ENCODE measurements at places on chromosomes 6 and 20.

DNA sequence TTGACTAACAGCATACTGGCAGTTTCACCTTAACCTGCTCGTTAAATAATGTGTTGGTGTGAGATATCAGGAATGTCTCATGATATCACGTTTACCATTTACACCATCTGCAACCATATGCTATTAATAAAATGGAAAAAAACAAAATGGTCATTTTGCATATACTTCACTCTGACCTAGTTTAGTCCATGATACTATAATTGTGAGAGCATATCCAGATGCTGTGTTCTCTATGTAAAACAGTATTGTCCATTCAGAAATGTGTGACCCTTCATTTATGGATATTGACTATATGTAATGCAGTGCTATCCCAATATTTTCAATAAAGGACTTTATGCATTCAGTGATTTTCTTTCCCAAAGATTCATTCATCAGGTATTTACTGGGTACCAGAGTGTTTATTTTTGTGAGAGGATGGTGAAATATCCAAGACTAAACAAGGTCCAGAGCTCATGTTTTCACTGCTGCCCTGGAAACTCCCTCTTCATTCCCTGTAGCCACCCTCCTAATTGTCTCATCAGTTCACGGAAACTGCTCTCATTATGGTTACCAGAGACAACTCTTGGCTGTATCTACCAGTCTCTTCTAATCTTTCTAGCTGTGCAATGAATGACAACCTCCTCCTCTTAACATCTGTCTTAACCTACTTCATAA is 25.7 kb upstream of the HINT3 start:
- no peak for DNase-seq

DNA sequence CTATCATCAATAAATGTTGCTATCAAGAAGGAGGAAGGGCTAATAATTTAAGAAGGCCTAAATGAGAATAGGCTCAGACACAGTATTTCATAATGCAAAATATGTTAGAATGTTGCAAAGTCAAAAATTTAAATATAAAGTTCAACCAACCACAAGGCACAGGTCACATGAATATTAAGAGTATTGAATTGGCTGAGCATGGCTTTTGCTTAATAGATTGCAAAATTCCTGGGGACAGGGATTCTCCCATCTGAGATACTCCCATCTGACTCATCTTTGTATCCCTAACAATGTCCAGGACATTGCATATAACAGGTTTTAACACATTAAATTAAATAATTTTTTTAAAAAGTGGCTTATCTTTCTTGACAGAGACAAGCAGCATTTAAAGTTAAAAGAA is 32.9 kb upstream of the UTRN start:
- no peak for DNase-seq

DNA sequence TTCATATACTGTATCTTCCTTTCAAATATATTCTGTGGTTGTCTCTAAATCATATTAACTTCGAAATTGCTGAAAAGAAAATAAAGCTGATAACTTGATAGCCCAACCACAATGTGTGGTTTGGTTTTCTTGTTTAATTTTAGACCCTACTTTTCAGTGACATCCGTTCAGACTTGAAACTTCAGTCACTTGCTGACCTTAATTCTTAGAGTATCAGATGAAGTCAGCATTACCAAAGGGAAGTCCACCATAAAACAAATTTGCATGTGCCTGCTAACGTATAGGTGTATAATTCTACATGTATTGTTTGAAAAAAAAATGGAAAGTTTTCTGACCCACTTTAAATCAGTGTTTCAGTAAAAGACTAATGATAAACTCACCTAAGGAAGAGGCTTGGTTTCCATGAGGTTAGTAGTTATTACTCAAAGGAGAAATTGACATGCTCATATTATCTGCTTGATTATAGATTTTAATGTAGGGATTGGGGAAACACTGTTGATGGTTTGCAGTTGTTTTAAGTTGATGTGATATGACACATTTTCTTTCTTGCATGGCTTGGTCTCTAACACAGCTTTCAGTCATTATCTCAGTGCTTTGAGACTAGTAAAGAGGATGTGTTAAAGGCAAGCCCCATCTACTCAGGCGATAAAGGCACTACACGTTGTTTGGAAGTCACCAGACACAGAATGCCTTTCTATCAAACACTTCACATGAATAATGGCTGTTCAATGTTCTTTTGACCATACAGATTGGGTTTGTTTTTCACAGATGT is 5.2 kb upstream of the IL17A start:
- DNase-seq: no peak

- no peak for DNase-seq
Measured at GRCh38 chr6:14037402-14038277, 79.9 kb upstream of the CD83 start.

DNA sequence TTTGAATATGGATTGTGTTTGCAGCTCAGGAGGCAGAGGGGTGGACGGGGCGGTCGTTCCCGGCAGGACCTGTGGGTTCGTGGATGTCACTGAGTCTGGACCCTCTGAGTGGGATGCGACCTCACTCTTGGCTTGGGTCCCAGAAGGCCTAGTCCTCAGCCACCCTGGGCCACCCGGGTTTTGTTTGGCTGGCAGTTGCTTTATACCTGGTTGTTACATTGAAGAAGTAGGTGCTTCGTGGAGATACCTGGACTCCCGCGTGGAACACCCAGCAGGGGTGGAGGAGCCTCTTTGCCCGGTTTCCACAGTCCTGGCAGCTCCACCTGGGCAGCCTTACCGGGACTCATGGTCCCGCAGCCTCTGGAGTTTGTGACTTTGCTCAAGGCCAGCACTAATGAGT is 405.1 kb downstream of the TAF4 start:
- no peak for DNase-seq

- DNase-seq: no peak
Measured at GRCh38 chr6:25179051-25179778, 100.0 kb upstream of the CARMIL1 start.

- DNase-seq: no peak
Measured at GRCh38 chr6:106167096-106167814, 81.1 kb downstream of the PRDM1 start.

DNA sequence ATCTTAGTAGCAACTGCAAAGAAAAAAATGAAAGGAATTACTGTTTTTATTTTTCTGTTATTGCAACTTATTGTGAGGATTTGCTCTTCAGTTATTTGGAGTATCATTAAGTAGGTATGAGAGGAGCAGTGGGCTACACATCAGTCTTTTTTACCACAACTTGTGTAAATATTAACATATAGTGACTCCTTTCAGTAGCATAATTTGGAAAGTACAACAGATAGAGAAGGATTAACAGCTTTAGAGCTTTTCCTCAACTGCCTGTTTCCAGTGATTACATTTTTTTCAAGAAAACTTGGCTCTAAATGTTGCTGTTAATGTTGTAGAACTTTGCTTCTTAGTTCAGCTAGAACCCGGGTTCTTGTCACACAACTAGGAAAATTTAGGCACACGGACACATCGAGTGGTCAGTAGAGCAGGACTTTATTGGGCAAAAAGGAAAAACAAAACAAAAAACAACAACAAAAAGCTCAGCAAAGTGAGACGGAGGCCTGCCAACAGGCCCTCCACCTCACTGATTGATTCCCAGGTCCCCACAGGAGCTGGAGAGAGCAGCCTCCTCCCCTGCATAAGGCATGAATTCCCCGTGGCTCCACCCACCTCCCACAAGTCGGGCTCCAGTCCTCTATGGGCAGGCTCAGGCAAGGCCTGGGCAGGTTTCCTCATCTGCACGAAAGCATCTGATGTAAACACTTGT is 75.1 kb downstream of the ADGRG6 start:
- no peak for DNase-seq

Data from CD4-positive, alpha-beta T cell treated with Interleukin-6 at 100 ng/mL for 8 hours (primary cell).